ENCODE measurements at places on chromosomes 2 and 18.

DNA sequence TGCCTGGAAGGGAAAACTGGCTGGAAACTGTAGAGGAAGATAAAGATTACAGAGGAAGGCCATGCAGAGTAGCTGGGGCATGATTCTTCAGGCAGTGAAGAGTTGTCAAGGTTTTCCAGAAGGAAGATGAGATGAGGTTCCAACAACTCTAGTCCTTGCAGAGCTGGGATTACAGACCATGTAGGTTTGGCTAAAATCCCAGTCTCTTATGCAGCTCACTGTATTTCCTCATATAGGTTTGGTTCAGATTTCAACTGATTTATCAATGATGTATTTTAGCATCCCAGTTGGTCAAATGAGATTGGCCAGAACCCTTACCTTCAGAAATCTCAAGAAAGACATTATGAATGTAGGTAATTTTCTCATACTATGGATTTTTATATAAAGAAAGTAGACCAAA is 16.4 kb downstream of the FAP start:
- DNase-seq: no peak

DNA sequence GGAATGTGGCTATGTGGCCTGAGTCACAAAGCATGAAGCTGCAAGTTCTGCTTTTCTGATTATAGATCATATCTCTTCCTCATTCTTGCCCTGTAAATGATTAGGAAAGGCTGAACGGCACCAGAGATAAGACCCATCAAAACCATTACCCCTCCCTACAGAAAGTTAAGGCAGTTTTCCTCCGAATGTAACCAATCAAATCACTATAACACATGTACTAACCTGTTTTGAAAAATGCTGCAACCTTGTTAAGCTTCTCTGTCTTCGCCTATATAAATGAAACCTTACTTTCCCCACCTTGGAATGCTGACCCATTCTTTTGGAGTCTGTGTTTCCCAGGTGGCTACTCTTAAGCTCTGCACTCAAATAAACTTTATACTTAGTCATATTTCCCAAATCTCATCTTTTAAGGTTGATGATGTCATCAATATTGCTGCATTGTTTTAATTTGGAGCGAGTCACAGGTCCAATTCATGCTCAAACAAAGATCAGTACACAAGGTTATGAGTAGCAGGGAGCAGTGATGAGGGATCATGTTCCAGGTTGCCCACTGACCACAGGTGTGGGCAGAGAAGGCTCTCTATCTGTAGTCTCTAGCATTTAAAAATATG is 662.3 kb downstream of the IRS1 start:
- no peak for DNase-seq

- DNase-seq: no peak
Observed at GRCh38 chr2:216680951-216681629, 14.3 kb downstream of the IGFBP5 start.

- no peak for DNase-seq
Observed at GRCh38 chr18:49768051-49768391, 45.3 kb downstream of the ACAA2 start.

DNA sequence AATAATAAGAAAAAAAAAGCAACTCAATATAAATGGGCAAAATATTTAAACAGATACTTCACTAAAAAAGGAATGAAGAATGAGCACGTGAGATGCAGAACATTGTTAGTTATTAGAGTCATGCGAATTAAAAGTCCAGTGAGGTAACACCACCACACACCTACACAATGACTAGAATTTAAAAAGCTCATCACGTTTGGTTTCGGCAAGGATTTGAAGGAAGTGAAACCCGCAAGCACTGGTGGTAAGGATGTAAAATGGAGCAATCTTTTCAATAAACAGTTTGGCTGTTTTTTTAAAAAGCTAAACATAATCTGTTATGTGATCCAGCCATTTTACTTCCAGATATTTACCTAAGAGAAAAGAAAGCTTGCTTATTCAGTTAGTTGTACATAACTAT is 1181.6 kb upstream of the CELF4 start:
- no peak for DNase-seq

GRCh38 chr2:180524499-180524898 is 455.9 kb upstream of the UBE2E3 start:
- DNase-seq: no peak

GRCh38 chr2:214995409-214995808 is 143.0 kb downstream of the ABCA12 start:
- no peak for DNase-seq

- no peak for DNase-seq
Observed at GRCh38 chr2:37020887-37021796, 54.8 kb upstream of the STRN start.

DNA sequence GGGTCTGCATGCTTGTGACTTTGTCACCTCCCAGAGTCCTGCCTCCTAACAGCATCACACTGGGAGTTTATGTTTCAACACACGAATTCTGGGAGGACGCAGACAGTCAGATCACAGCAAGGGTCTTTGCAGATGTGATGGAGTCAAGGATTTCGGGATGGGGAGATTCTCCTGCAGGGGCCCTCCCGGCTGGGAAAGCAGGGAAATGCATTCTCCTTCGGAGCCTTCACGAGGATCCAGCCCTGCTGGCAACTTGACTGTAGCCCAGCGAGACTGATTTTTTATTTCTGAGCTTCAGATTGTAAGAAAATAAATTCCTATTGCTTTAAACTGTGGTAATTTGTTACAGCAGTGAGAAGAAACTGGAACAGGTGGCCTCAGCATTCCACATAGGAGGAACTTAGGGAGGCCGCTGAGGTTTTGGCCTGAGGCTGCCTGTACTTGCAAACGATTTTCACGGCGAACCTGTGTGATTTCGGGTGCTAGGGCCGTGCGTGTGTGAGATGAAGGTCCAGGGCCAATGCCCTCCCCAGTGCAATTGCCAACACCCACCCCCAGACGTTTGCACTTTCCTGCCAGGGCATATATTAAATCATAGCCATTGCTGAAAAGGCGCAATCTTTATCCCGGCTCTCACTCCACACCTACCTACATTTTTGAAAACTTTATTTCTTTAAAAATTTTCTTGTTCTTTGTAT is 79.8 kb downstream of the ASB1 start:
- DNase-seq: no peak

GRCh38 chr2:206471524-206472062 is 28.3 kb downstream of the ADAM23 start:
- DNase-seq: no peak

DNA sequence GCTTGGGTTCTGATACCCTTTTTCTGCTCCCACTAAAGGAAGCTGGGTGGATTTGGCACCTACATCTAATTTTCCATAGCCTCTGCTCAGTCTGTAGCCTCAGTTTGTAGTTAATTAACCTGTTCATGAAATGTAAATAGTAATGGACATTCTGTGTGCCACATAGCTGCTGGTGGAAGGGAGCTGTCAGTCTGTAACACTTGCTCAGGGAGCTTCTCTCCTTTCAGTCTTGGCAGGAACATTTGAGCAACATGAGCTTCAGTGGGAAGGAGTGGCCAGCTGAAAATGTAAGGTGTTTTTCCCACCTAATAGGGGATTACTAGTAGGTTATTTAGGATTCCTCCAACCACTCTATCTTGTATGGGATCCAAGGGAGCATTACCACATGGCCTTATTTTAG is 203.4 kb downstream of the ASXL3 start:
- DNase-seq: no peak

- peak; percentile 51 for DNase-seq
Observed at GRCh38 chr2:9655441-9656269, 24.9 kb upstream of the YWHAQ start.

GRCh38 chr2:86072271-86072858 is 33.3 kb downstream of the POLR1A start:
- DNase-seq: no peak

GRCh38 chr2:80122675-80123074 is 181.9 kb downstream of the LRRTM1 start:
- DNase-seq: no peak

DNA sequence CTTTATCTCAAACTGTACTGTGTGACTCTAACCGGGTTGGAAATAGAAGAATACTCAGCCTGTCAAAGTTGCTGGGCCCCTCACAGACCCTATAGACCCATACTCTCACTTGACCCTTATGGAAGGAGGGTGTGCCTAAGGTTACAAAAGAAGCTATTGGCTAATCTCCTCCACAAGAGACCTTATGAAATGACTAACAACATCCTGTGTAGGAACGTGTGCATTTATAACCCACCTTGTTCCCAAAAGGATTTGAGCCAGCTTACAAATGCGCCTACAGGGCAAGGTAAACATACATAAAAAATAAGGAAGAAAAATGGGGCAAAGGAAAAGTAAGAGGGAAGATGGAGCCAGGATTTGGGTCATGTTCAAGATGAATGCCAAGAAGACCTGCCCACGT is 225.4 kb upstream of the SMAD2 start:
- no peak for DNase-seq

DNA sequence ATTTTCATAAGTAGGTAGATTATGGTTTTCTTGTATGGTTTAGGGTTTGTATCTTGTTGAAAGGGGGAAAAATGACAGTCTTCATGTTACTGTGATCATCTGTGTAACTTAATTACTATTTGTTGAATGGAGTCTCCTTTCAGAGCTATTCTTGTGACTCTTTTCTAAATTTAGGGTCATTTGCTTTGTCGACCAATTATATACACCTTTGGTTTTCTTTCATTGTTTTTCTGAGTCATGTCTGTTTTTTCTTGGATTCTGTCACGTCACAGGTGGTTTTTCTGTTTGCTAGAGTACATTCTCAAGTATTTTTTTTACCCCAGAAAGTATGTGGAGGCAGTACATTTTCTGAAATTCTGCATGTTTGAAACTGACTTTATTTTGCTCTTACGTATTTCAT is 43.8 kb upstream of the DYSF start:
- no peak for DNase-seq

DNA sequence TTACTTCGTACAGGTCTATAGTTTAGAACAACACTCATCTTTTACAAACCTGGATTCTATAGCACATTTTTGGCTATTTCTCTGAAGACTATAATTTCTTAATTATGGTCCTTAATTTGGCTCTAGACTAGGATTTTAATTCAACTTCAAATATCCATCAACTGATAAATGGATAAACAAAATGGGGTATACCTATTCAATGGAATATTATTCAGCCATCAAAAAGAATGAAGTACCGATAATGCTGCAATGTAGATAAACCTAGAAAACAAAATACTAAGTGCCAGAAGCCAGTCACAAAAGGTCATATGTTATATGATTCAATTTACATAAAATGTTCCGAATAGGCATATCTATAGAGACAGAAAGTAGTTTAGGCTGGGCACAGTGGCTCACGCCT is 15.2 kb upstream of the RIF1 start:
- no peak for DNase-seq

GRCh38 chr2:197324801-197325200 is 14.2 kb upstream of the ANKRD44 start:
- no peak for DNase-seq

DNA sequence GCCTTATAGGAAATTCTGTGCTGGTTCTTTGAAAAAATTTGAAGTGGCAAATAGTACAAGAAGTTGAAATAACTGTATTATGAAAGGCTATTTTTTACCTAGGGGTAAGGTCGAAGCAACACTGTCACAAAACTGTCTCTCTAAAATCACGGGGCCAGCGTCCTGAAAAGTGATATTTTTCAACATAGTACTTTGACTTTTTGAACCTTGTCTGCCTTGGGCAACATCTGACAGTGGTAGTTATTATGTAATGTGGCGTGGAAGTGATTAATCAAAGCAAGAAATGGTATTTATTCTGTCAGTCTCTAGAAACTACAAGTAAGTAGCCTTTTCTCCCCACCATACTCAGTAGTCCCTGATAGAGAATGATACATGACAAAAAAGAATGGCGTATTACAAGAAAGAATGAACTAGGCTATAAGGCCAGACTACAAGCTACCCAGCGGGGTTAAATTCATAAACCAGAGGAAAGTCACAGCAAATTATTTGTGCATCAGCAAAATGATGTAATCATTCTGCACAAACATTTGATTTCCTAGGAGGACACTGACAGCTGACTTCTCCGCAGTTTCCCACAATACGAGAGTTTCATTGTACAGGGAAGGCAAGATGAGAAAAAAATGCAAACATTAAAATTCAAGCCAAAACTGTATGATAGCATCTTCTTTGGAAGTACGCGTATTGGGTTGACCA is 9.8 kb downstream of the GEN1 start:
- DNase-seq: no peak
